ENCODE measurements at places on chromosomes 5 and 9. TPM values are rescaled to one million over a fixed set of nuclear protein-coding genes. Genes with fewer than 3 reads are reported as not detected.
A peak's percentile ranks its signal among the peaks of the same experiment; 100 is the strongest.

- no peak for DNase-seq
Observed at GRCh38 chr5:139494256-139494655, 11.7 kb upstream of the STING1 start.

GRCh38 chr5:123425431-123425830 is 2.2 kb upstream of the CEP120 start:
- DNase-seq, result no peak

- DNase-seq, result peak; percentile 83
Observed at GRCh38 chr9:129280623-129281271, 102.7 kb upstream of the IER5L start.

DNA sequence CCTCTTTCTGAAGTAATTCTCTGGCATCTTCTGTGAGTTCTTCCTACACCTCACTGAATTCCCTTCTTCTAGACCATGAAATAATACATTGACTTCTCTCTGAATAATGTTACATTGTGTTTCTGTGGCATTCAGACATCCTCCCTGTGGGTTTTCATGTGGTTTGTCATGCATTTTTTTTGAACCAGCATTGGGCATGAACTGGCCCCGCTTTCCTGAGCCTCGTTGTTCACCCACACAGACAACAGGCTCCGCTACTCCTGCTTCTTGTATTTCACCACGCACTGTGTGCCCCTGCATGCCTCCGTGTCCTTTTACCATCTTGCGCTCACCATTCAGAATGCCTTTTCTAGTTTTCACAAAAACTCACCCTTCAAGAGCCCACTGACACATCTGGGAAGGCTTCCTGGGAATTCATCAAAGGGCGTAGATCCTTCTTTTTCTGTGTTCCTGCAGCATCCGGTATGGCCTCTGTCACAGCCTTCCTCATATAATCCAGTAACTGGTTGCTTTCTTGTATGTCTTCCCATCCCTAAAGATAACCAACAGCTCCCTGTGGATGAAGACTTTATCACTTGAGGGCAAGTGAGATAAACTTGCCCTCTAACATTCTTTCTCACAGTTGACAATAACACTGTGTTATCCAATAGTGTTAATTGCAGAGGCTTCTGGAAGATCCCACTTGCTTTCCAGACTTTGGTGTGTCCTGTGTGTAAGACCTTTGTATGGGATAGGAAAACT is 51.5 kb upstream of the ADAMTSL1 start:
- DNase-seq, result no peak

DNA sequence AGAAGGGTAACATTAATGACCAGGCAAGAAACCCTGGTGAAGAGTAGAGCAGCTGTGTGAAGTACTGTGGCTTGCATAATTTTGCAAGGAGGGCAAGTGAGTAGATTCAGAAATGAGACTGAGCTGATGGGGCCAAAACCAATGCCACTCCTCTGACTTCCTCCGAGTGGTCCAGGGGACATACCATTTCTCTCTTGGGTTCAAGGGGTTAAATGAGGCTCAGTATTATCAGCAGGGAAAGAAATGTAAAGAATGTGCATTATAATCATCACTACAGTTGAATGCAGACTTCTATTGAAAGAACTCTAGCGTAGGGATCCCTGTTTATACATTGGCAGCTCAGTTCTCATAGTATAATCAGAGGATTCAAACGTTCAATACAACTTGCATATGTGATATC is 9.9 kb downstream of the POLR3G start:
- DNase-seq, result no peak

DNA sequence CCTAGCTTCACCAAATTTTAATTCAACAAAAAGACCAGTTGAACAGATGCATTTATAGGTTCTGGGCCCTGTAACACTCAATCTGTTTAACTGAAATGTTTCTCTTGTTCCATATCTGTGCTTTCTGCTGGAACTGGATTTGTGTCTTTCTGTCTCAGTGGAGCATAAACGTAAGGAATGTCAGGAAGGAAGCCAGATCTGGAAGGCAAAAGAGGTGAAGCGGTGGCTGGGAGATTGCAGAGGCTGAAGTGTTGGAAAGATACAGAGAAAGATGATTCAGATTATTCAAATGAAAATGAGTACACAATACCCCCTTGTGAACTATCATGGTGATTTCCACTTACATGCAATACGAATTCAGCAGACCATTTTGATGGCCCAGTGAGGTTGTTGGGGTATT is 406.8 kb downstream of the BRINP1 start:
- no peak for DNase-seq

DNA sequence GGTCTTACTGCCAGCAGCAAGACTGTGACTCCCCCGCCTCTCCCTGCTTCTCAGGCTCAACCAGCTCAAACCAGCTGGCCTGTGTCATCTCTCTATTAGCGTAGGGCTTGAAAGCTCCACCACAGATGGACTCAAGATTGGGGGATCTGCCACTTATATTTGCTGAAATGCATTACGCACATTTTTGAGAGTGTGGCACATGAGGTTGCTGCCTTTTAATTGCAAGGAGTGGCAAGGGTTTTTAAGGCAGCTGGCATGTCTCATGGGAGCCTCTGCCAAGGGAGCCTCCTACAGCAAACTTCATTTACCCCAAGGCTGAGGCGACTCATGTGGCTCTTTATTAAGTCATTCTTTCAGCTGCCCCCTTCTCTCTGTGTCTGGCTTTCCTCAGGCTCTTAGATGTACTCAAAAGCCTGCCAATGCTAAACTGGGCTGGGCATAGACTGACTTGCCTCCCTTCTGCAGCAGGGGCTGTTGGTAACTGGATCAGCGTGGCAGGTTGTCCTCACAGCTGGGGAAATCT is 219.3 kb downstream of the SMARCA2 start:
- DNase-seq, result no peak

- no peak for DNase-seq
Observed at GRCh38 chr5:150663936-150664335, 2.9 kb downstream of the MYOZ3 start.

The CPLANE1 gene
- total RNA-seq, result 23.9 TPM

The PCDHB4 gene
- 5.4 TPM for total RNA-seq

The CATSPER3 gene
- total RNA-seq, result 0.39 TPM

The S1PR3 gene
- total RNA-seq, result 5.2 TPM

GRCh38 chr9:21589344-21590056 is 107.4 kb upstream of the IFNE start:
- DNase-seq, result no peak

DNA sequence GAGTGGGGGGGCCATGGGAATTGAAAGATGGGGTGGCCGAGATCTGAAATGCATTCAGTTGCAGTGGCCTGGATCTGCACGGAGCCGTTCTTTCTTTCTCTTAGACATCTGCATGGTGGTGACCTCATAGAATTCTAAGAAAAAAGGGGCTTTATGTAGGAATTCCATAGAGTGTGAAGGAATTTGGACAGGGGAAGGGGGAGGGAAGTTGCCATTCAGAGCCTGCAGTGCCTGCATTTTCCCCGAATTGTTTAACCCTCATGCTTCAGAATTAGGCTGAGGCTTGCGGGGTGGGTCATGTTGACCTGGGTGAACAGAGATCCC is 4.9 kb downstream of the NEK6 start:
- no peak for DNase-seq

DNA sequence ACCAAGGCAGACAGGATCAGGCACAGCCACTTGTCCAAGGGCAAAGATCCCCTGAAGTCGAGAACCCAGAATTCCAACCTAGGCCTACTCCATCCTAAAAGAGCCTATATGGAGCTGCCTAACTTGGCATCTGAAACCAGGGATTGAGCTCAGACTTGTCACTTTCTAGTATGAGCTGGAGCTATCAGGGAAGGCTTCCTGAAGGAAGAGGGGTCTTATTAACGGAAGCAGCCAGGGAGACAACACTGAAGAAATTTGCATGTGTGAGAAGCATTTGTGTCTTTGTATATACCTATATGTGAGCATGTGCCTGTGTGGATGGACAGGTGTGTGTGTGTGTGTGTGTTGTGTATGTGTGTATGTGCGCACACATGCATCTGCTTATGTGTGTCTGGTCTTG is 4.7 kb upstream of the AQP7 start:
- no peak for DNase-seq

DNA sequence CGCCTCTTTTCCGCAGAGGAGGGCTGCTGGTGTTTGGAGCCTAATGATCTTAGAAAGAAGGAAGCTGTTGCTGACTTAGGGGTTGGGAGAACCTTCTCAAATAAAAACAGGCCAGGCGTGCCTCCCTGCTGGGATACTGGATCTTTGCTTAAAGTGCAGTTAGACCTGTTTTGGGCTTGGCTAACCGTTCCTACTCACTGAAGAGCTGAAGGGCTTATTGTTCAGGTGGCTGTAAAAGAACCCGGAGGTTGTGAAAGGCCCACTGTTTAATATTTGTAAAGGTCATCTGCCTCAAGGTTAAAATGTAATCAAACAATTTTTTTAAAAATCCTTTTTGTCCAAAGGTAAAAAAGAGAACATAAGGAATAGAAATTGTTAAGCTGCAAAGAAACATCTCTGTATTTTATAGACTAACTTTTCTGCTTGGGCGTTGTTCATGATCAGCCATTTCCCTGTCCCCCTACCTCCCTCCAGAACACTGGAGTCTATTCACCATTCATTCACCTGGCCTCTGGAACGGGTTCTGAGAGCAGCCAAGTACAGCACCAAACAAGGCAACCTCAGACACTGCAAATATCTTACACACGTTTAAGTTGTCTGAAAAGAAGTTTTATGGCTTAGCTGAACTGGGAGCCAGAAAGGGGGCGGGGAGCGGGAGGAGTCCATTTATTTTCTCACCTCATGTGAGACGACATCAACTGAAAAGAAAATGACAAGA is 18.6 kb upstream of the MTMR12 start:
- DNase-seq, result no peak

DNA sequence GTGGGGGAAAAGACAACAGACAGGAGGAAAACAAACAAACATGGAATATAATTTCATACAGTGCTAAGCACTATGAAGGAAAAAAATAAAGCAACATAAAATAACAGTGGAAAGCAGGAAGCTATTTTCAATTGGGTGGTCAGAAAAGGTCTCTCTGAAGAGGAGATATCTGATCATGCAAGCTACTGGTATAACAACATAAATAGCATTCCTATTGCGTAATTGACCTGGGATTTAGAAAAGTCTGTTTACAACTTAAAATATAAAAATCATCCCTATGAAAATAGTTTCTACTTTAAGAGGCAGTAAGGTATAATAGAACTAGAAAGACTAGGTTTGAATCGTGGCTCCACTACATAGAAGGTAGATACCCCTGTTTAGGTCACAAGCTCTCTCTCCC is 61.4 kb downstream of the FBXW11 start:
- no peak for DNase-seq

- DNase-seq, result no peak
Observed at GRCh38 chr9:110156902-110157301, 51.1 kb downstream of the C9orf152 start.

- DNase-seq, result no peak
Observed at GRCh38 chr9:115650768-115651167, 502.8 kb upstream of the PAPPA start.

Measured in chondrocyte (in vitro differentiated cells).